Neural cell (in vitro differentiated cells): ENCODE measurements at places on chromosomes 1 and 21. TPM values are rescaled to one million over a fixed set of nuclear protein-coding genes. Genes with fewer than 3 reads are reported as not detected.

LCE1D gene
- polyA plus RNA-seq = not detected in 2 replicates

DAB1 gene
- polyA plus RNA-seq = 10.4 and 11.4 TPM in 2 replicates

MROH7 gene
- polyA plus RNA-seq = not detected in 2 replicates

PDC gene
- polyA plus RNA-seq = not detected in 2 replicates

TLR5 gene
- polyA plus RNA-seq = not detected in 2 replicates

LAX1 gene
- not detected in 2 replicates for polyA plus RNA-seq

CELA3A gene
- polyA plus RNA-seq = not detected in 2 replicates

FGGY gene
- 7.1 and 7.4 TPM in 2 replicates for polyA plus RNA-seq

SUSD4 gene
- polyA plus RNA-seq = 31.5 and 39.5 TPM in 2 replicates

RGS4 gene
- 0.86 and 1.6 TPM in 2 replicates for polyA plus RNA-seq
